ENCODE measurements at places on chromosomes 7 and 10. TPM values are rescaled to one million over a fixed set of nuclear protein-coding genes. Genes with fewer than 3 reads are reported as not detected.

Gene SAMD9
- total RNA-seq = 4.5 TPM

DNA sequence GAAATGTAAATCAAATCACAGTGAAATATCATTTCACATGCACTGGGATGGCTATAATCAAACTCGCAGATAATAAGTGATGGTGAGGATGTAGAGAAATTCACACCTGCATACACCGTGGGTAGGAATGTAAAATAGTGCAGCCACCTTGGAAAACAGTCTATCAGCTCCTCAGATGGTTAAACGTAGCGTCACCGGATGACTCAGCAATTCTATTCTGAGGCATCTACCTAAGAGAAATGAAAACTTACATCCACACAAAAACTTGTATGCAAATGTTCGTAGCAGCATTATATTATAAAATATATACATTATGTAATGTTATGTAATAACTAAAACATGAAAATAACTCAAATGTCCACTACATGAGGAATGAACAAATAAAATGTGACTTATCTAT lies 38.9 kb downstream of the SH3PXD2A start:
- DNase-seq = no peak

DNA sequence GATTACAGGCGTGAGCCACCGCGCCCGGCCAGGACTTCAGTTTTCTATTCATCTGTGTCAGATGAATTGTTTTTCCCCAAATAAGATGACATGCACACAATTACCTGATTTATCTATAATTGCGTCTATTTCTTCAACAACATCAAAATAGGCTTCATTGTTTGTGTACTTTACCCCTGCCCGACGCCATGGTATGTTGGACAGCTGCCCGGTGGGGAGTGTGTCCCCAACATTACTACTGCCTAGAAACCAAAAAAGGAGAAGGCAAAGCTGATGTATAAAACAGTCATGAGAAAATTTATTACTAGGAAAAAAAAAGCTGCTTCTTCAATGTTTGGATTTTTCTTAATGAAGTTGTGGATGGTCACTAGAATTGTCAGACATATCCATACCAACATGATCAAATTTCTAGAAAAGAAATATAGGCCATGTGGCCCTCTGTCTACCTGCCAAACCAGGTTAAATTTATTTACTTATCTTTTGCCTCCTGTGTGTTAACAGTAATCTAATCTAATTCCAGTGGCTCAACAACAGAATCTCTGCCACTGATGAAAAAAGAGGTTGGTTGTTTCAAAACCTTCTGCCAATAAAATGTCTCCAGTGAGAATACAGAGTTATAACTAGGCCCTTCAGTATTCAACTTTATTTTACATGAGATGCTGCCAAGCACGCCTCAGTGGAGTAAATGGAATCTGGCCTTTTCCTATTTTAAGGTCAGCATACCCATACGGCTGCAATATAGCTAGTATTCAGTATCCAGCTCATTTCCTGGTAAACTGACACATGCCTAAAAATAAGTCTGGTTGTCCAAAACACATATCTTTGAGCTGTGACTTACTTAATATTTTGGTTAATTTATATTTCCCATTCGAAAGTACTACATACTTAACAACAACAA lies 16.5 kb downstream of the AP3M1 start:
- DNase-seq = no peak

Gene H2BK1
- not detected for total RNA-seq

Gene C10orf105
- not detected for total RNA-seq

DNA sequence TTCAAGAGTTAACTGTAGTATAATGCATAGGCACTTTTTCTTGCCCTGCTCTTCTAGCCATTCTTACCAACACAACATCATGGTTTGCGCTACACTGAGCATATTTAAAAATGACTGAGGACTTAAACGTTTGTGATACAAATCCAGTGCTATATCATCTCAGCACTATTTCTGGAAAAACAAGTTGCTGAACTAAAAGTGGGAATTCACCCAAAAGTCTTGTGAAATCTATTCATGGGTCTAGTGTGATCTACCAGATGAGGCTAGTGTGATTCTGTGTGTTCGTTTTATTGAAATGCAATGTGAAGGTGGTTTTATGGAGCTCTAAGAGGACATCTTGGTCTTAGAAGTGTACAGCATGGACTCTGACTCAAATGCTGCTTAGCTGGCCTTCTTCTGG lies 584.6 kb upstream of the POM121L12 start:
- no peak for DNase-seq

Gene TMEM273
- not detected for total RNA-seq
